Activated CD4-positive, CD25-positive, alpha-beta regulatory T cell treated with anti-CD3 and anti-CD28 coated beads, Interleukin-2, amount 50 U/mL, for 72 hours (primary cell): ENCODE measurements at places on chromosomes 7 and 10.

DNA sequence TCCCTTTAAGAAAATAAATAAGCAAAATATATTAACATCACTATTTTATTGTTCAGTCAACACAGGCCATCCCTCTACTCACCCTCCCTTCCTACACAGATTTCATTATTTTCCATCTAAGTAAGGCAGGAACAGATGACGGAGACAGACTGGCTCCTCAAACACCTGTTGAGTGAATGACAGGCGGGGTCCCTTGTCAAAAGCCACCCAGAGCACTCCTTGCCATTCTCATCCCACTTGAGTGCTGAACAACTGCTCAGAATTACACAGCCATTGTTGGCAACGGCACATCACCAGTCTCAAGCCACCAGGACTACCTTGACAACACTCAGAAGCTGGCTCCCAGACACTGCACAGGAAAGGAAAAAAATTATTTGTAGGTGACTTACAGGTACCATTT lies 3.3 kb downstream of the GRB10 start:
- no peak for DNase-seq

GRCh38 chr7:74606101-74606908 lies 51.2 kb upstream of the GTF2I start:
- DNase-seq, result peak; percentile 60

DNA sequence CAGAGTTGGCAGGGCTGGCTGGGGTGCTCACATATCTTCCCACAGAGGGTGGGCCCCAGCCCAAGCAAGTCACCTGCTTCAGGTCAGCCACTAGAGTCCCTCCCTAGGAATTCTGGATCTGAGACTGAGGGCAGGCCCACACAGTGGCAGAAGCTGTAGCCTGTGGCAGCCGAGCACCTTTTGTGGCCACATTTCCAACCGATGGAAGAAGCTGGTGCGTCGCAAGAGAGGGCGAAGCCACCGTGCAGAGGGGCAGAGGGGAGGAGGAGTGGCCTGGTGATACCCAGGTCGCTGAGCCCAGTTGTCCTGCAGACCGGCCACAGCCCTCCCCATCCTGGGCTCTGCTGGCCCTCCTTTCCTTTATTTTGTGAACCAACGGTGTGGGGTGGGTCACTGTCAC lies 5.3 kb downstream of the POLM start:
- DNase-seq, result no peak

DNA sequence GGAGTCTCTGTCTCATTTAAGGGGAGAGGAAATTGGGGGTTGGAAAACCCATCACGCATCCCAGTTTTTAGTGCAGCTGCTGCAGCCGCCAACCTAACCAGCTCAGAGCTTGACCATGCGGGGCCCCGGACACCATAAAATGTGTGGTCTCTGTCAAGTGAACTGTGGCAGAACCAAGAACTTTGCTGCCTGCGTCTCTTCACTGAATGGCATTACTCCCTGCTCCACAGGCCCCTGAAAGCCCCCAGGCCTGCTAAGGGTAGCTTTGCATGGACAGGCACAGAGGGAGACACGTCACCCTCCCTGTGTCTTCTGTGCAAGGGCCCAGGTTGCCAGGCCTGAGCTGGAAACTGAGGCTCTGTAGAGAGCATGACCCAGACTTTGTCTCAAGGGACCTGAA lies 144.6 kb upstream of the GPR26 start:
- DNase-seq, result no peak

DNA sequence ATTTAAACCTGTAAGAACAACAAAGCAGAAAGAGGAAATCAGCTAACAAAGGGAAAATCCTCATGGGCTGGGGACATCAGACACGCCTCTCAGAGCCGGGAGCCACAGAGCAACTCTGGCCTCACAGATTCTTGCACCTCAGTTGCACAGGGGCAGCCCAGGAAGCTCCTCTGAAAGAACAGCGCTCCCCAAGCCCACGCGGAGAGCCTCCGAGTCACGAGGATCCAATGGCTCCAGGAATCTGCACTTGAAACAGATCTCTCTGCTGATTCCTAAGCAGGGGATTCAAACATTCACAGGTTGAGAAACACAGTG lies 213.2 kb upstream of the MGMT start:
- no peak for DNase-seq

GRCh38 chr7:66423729-66424128 lies 205.0 kb upstream of the KCTD7 start:
- DNase-seq, result no peak

- DNase-seq, result no peak
Measured at GRCh38 chr7:48390388-48391327, 219.4 kb downstream of the ABCA13 start.

GRCh38 chr7:135913404-135913803 lies 63.8 kb downstream of the MTPN start:
- DNase-seq, result no peak

DNA sequence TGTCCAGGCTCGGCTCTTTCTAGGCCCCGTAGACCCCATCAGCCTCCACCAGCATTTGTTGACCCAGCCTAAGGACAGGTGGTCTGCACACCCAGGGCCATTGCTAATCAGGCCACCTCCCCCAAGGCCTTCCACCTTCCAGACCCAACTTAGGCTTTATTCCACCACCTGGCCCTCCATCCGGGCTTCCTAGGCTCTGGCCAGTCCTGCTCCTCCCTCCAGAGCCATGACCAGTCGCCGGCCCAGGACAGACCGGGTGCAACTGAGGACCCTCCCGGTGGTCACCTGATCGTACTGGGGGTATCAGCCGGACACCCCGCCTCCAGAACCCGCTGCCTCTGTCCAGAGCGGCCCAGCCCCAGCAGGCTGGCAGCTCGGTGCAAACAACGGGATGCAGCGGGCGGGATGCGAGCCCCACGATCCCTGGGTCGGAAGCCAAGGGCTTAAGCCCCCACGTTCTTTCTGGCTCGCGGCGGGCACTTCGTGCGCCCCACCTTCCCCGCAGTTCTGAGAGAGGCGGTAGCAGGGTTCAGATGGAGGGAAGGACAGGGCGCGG lies 545 bp downstream of the NACAD start:
- DNase-seq, result no peak

GRCh38 chr7:35257251-35258124 lies 3.6 kb upstream of the TBX20 start:
- no peak for DNase-seq
